ENCODE measurements at places on chromosomes 3 and 15.

DNA sequence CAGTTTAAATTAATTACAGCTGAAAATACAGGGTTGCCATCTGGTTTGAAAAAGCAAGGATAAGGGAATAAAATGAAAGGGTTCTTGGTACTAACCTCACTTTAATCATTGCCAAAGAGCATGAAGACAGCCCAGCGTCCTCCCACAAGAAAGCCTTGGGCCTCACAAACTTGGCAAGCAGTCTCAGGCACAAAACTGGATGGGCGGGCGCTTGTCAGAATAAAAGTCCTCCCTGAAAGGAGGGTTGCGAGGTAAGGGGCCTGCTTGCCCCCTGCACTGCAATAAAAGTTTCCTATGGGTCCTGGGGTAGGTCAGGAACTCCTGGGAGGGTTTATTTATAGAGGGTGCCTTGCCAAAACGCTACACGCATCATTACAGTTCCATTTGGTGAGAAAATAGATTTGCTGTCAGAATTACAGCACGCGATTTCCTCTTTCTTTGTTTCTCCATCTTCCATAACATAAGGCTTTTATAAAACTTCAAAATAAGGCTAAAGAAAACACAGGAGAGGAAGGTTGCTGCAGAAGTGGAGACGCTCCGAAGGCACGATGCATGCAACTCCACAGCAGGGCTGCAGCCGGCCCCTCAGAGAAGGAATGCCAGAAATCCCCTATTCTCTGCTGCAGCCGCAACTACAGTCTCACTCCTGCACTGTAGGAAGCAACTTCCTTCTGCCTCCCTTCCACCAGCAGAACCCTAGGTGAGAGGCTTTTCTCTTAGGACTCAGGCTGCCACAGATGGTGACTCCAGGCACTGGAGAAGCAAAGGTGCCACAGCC, 61.3 kb downstream of the VGLL4 start:
- DNase-seq, result peak; percentile 44

- no peak for DNase-seq
Measured at GRCh38 chr15:50825946-50826345, 60.4 kb upstream of the SPPL2A start.

DNA sequence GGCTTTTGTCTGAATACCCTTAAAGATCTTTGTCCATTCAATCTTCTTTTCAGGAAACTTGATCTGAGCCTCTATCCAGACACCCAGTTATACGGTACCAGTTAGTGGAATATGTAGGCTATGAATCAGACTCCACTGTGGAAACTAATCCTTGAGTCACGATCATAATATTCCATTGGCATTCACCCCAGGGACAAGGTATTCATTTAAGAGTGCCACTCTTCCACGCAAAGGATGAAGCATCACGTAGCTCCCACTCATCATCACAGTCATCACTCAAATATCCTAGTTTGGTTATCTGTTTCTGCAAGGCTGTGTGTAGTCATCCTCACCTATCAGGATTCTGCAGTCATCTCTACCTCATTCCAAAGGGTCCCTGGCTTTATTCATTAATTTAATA, 85.6 kb downstream of the NEDD4 start:
- DNase-seq, result no peak

DNA sequence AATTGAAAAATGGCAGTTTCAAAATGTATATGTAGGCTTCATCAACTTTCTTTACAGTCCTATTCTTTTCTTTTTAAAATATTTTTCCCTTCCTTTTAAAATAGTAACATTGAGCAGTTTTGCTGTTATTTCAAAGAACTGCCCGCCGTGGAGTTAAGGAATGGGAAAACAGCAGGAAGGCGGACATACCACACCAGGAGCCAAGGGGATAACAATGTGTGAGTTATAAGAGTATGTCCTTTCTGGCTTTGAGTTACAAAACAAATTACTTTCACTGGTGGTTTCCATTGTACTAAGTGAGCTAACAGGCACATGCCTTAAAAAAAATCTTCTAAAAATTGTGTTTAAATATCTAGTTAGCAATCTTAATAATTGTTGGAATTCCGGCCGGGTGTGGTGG, 37.4 kb upstream of the FBXL22 start:
- DNase-seq, result no peak

GRCh38 chr3:39469945-39470344, 2.5 kb downstream of the MOBP start:
- no peak for DNase-seq

- DNase-seq, result peak; percentile 58
Measured at GRCh38 chr3:124318656-124319055, 326.7 kb upstream of the ROPN1 start.

DNA sequence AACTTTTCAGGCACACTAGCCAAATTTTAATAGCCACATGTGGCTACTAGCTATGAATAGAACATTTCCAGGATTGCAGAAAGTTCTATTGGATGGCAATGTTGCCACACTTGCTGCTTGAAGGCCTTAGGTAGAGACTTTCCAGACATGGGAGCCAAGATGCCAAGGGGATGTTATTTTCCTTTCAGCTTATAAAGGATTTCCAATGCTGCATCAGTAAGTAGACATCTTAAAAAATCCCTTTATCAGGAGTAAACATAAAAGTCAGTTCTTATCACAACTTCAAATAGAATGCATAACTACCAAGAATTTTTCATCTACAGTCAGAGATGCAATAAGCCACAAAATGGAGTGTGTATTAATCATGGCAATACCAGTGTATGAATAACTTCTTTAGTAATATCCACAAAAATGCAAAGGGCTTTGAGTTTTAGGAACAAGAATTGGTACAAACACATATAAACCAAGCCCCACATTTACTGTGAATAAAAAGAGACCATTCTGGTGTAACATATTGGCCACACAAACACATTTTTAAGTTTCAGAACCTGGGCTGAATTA, 457.1 kb upstream of the ADAMTS9 start:
- no peak for DNase-seq

- DNase-seq, result no peak
Measured at GRCh38 chr3:188010478-188010877, 143.5 kb upstream of the LPP start.

DNA sequence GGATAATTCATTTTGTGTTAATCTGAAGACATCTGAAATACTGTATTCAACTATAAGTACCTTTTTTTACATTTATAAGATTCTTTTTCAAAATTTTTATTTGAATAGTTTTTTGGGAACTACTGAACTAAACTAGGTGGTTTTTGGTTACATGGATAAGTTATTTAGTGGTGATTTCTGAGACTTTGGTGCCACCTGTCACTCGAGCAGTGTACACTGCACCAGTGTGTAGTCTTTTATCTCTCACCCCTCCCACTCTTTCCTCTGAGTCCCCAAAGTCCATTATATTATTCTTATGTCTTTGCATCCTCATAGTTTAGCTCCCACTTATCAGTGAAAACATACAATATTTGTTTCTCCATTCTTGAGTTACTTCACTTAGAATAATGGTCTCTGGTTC, 57.6 kb downstream of the CD86 start:
- no peak for DNase-seq

DNA sequence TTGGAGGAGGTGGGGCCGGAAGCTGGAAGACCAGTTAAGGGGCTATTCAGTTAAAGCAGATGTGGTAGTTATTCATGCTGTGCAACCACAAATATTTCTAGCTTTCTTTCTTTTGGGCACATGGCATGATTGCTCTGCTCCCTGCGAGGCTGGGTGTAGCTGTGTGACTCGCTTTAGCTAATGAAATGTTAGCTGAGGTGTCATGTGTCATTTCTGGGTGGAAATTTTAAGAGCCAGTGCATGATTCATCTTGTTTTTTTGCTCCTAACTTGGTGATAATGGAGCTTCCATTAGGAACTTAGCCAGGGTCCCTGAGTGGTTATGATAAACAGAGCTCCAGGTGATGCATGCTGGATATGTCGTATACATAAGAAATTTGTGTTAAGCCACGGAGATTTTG, 300.6 kb downstream of the SATB1 start:
- no peak for DNase-seq
